Neural crest cell (in vitro differentiated cells): ENCODE measurements at places on chromosomes 6 and 20. TPM values are rescaled to one million over a fixed set of nuclear protein-coding genes. Genes with fewer than 3 reads are reported as not detected.

The GABRR2 gene
- total RNA-seq: 0.34 and 0.51 TPM in 2 replicates

The PLCB4 gene
- 51.4 and 53.3 TPM in 2 replicates for total RNA-seq

The PEX6 gene
- total RNA-seq: 21.7 and 22.5 TPM in 2 replicates

The PACRG gene
- 0.59 and 1.8 TPM in 2 replicates for total RNA-seq

GRCh38 chr6:92779746-92780145 is 639.6 kb downstream of the EPHA7 start:
- H3K36me3 ChIP-seq: no peaks in the 10 kb centered on the region
- H3K4me1 ChIP-seq: peaks cover 10% of the 10 kb centered on the region
- no peak for DNase-seq
- H3K4me3 ChIP-seq: no peak overlapping the region
- H3K27me3 ChIP-seq: no peaks in the 10 kb centered on the region

DNA sequence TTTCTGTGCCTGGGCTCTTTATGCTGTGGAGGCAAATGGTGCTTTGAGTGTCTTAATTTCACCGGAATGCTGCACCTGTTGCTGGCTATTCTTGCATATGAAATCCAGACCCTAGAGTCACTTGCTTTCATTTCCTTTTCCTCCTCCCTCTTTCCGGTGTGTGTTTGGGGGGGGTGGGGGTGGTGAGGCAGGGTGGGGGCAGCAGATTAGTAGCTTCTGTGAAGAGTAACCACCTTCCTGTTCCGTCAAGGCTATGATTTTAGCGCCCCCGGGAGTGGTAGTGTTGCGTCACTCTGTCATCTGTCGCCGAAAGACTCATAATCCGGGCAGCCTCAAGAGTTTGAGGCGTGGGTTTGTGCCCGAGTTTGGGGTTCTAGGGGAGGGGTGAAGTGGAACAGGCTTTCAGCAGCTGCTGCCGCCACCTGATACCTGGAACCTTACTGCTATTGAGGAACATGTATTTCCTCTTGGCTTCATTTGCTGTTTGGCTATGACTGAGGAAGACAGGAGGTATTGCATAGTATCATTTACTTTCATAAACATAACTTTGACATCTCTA is 49.1 kb downstream of the UTRN start:
- H3K27me3 ChIP-seq: no peaks in the 10 kb centered on the region
- peaks cover 3% of the 10 kb centered on the region for H3K36me3 ChIP-seq
